T47D (cell line): ENCODE measurements at places on chromosomes 7 and 10.
A peak's percentile ranks its signal among the peaks of the same experiment; 100 is the strongest.

- DNase-seq, result no peak
Measured at GRCh38 chr7:105764506-105764905, 111.9 kb downstream of the ATXN7L1 start.

- DNase-seq, result no peak
Measured at GRCh38 chr7:101676062-101676598, 47.0 kb upstream of the MYL10 start.

DNA sequence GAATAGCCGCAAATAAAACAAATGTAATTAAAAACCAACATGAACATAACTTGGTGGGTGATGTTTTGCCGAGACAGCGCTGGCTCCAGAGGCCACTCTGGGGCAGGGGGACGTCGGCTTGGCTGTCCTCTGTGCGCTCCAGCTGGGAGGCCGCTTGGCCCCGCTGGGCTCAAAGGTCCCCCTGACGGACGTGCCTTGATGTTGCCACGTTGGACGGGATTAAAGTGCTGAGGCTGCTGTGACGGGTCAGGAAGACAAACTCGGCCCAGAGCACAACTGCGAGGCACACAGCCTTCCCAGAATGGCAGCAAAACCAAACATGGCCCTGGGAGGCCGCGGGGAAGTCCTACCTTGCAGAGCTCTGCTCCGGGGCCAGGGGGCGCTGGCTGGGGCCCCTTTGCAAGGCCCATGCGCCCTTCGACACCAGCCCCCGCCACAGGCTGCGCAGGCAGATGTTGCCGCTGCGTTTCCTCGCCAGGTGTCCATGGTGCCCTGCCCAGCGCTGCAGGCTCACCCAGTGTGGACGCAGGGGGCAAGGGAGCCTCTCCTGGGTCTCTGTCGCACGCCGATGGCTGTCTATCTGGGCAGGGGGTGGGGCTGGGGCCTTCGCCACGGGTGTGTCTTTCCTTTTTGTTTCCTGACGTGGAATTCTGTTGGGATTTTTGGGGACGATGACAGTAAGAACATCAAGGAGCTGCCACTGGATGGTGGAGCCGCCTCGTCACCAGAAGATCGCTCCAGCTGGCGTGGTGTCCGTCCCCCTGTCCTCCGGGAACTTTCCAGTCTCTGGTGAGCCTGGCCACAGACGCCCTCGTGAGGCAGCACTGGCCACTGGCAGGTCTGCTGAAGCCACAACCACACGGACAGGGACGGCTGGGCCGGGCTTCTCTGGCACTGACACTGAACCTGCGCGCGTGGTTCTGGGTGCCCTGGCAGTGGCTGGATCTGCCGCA lies 99.6 kb upstream of the DIP2C start:
- peak; percentile 71 for DNase-seq

DNA sequence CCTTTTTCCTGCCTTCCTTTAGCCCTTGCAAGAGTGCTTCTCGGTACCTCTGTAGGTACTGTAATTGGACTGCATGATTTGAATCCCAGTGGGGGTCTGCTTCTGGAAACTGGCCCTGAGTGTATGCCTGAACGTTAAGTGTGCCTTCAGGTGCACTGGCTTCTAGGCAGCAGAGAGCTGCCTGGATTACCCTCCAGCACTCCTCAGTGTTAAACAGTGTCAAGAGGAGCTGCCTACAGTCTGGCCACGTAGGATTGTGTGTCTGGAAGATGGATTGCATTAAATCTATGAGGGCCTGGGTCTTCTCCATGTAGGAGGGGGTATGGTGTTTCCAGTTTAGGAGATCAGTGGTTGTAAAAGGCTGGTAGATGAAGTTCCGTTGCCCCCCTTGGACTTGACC lies 103.7 kb downstream of the TRIM24 start:
- no peak for DNase-seq

GRCh38 chr7:20510573-20510900 lies 104.9 kb upstream of the ABCB5 start:
- DNase-seq, result no peak

- DNase-seq, result no peak
Measured at GRCh38 chr10:6722616-6723004, 142.5 kb upstream of the PRKCQ start.
